ENCODE measurements at places on chromosomes 12 and 14.

DNA sequence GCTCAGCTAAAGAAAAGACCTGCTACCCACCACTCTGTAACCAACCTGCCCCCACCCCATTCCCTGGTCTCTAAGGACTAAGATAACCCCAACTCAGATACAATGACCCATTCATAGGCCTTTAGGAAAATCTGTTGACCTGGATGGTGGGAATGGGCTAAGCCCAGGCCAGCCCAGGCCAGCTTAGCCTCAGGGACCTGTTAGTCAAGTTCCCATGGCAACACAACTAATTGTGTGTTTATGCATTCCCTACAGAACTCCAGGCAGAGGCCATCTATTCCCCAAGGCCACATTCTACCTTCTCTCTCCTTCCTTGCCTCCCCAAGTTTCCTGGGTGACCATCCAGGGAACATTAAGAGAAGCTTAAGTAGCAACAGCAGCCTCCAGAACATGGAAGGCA, 16.1 kb upstream of the KRT8 start:
- peak; percentile 20 for DNase-seq

DNA sequence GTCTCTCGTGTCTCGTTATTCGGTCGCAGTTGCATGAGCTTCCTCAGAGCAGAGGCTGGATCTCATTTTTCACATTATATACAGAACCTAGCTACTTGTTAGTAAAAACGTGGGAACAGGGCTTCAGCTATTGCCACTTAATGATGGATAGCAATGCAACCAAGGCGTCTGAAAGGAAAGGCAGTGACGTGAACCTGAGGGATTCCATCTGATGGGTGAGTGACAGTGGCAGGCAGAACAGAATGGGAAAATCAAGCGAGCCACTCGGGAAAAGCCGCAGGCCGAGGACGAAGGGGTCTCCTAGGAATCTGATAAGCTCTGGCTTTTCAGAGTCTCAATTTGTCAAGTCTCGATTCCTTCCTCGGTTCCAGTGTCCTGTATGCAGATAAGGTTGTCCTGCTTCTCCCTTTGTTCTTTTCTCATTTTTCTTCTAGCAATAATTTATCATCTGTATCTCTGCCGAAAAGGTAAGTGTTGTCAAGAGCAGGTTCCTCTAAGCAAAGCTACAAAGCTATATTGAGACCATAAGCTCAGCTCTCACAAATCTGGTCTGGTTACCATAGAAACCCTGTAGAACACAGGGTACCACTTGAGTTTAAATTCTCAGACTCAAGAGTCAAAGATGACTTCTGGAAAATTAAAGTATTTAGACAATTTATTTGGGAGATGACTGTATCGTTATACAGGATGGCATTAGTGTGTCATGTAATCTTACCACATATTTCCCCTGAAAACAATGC, 416.6 kb downstream of the GLT1D1 start:
- no peak for DNase-seq

GRCh38 chr12:52523824-52524223, 3.6 kb upstream of the KRT5 start:
- no peak for DNase-seq

DNA sequence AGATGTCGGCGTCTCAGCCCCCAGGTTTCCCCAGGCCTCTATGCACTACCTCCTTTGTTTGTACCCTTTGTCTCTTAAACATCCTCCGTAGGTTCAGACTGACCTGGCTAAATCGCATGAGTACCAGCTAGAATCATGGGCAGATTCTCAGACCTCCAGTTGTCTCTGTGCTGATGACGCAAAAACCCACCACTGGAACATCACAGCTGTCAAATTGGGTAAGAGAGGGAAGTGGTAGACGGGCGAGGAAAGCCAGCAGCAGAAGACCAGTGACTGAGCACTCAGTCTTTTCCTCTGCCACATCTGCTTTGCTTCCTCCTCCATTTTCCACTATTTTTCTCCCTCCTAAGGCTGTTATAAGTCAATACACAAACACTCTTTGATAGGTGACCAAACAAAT, 29.7 kb downstream of the A2ML1 start:
- DNase-seq: no peak

DNA sequence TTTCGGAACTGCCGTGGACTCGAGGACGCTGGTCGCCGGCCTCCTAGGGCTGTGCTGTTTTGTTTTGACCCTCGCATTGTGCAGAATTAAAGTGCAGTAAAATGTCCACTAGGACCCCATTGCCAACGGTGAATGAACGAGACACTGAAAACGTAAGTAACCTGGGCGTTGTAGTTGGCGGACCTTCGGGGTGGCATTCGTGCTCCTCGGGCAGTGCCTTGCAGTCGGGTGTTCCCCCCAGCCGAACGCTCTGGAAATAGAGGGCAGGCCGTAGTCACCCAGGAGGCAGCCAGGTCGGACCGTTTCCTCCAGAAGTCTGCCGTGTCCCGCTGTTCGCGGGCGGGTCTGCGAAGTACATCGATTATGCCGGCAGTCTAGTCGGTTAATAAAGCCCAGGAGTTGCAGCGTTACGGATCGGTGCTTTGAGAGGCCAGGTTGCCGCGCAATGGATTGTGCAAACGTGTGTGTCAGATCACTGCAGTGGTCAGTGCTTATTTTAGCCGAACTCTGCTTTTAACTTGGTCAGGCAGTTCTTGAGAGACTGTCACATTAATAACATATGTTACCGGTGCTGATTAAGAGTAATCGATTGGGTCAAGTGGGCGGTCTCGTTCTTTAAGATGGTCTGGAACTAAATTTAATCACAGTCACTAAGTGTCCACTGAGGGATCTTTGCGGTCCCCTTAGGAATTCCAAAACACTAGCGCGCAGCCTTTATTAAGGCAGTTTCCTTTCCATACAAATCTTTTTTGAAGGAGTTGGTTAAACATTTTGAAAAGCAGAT, 906 bp downstream of the MARK3 start:
- peak; percentile 23 for DNase-seq

- peak; percentile 44 for DNase-seq
These were observed 210.6 kb downstream of the ADGRD1 start for GRCh38 chr12:131164096-131164872.

DNA sequence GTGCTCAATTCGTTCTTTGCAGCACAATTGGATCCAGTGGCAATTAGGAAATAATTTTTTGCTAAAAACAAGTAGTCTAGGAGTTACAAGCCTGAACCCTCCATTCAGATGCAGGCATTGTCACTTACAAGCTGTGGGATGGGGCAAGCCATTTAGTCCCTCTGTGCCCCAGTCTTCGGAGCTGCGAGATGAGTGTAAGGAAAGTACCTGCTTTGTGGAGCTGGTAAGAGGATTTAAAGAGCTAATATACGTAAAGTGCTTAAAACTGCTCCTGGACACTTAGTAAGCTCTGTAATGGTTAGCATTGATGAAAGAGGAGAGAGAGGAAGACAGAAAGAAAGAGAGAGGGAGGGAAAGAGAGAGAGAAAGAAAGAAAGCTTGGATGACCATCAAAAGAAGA, 112.5 kb downstream of the LGMN start:
- DNase-seq: no peak

GRCh38 chr14:20652996-20653975, 11.8 kb upstream of the OR6S1 start:
- peak; percentile 53 for DNase-seq
